Stimulated activated CD4-positive, alpha-beta T cell treated with anti-CD3 and anti-CD28 coated beads, Interleukin-15, amount 100 ng/mL, for 48 hours (primary cell): ENCODE measurements at places on chromosomes 4 and X.

DNA sequence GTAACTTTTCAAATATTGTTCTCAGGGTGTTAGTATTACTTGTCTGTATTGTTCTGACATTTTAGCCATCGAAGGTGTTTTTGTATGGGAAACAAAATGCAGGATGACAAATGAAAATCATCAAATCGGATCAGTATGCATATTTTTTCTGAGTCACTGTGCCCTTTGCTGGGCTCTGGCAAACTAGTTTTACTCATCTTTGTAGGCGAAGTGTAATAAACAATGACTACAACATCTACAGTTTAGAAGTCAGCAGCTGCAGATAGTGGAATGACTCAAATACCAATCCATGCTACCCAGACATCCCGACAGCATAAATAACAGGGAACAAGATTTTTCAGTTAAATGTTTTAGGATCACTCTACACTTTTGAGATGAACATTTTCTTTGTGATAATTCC lies 557.3 kb upstream of the TENM3 start:
- DNase-seq = no peak

DNA sequence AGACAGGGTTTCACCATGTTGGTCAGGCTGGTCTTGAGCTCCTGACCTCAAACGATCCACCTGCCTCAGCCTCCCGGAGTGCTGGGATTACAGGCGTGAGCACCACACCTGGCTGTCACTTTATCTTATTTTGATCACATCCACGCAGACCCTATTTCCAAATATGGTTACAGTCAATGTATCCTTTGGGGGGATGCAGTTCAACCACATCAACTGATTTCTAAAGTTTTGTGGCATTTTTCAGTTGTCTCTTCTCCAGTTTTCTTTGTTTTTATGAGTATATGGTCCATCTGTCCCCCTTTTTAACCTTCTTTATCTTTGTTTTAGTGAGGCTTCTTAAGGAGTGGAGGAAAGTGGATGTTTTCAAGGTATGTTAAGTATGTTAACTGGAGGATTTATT lies 4.1 kb upstream of the HPF1 start:
- DNase-seq = no peak

GRCh38 chrX:66150163-66150562 lies 13.9 kb upstream of the HEPH start:
- DNase-seq = no peak

- no peak for DNase-seq
Observed at GRCh38 chrX:4809571-4809970, 1096.1 kb upstream of the PRKX start.

DNA sequence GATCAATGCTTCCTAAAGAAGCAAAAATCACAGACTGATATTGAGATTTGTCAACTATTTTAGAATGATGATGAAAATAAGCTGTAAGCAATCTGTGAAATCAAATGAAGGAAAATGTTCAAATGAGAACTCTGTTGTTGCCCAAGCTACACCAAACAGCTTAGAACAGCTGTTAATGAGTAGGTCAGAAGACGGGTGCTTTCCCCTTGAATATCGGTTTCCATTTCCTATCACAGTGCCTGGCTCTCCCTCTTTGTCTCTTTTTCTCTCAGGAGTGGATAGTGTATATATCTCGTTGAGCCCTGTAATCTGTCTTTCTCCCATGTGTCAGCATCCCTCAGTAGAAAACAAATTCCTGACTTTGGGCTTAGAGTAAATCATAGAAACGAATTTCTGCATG lies 1592.9 kb upstream of the TENM3 start:
- DNase-seq = no peak

DNA sequence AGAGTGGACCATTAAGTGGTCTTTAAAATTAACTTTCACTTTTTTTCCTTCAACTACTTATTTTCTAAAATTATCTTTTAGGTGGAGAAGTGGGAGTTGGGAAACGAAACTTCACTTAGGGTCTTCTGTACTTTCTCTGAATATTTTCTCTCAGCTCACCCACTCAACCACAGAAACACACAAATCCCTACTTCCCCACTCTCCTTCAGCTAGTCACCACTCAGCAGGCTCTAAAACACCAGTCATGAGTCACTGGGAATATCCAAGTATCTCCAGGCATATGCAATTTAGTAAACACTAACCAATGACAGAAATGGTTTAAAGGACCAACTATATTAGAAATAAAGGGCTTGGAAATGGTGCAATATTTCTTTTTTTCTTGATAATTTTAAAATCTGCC lies 153.0 kb upstream of the RPS6KA6 start:
- DNase-seq = no peak

- DNase-seq = no peak
Observed at GRCh38 chrX:147565237-147565636, 346.5 kb upstream of the FMR1 start.

DNA sequence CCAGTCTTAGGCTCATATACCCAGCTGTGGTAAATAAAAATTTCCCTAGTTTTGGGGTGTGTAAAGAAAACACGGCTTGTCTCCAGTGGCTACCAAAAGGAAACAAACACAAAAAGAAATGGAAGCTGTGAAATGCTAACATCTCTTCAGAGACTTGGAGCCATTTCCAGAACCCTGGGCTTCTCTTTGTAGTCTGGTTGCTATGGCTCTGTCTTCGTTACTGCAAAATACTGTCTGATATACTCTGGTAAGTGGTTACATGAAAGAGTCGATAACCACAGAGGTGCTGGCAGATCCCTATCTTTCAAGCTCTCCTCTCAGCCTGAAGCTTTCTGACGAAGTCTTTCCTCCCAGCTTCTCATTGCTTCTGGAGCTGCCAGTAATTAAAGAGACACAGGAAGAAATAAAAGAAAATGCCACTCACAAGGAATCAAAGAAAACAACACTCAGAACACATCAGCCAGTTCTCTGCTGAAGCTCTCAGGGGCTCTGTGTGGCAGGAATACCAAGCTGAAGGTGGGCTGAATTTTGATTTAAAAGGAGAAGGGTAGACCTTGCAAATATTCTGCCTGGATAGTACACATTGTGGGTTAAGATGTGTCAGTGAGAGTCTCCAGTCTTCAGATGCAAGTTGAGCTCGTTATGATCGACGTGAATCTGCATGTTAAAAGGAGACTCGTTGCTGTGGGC lies 107.6 kb upstream of the FAM9C start:
- DNase-seq = no peak

GRCh38 chr4:182874797-182875345 lies 42.3 kb downstream of the DCTD start:
- no peak for DNase-seq

- no peak for DNase-seq
Observed at GRCh38 chr4:19983072-19983471, 268.6 kb upstream of the SLIT2 start.

DNA sequence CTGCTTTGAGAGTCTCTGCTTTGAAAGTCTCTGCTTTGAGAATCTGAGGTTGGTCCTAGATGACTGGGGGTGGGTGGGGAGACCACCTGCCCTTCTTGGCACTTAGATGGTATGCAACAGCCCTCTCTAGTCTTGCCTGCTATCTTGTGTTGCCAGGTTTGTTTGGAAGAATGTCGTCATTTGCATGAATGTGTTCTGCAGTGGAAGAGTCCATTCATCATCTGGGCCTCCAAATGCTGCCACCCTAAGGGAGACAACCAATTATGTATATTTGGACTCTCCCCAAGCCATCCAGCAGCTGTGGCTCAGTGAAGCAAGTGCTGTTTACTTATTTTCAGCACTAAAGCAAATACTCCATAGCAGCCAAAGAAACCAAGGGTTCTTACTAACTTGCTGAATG lies 44.6 kb upstream of the TRPC5OS start:
- DNase-seq = no peak

DNA sequence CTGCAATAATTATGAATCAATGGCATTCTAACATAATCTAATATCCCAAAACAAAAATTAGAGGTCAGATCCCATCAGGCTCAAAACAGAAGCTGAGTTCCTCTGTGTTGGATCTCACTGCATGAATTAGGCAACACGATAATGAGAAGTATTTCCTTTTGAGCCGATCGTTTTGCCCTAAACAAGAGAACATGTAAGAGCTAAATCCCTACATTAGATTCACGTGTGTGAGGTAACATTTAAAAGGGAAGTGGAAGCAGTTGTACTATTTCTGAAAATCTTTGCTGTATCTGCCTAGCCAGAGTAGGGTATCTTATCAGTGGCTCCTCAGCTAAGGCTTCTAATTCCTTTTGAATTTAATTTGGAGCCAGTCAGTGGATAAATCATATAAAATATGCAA lies 115.6 kb downstream of the C4orf51 start:
- no peak for DNase-seq

GRCh38 chr4:25180524-25181131 lies 20.4 kb upstream of the SEPSECS start:
- no peak for DNase-seq

DNA sequence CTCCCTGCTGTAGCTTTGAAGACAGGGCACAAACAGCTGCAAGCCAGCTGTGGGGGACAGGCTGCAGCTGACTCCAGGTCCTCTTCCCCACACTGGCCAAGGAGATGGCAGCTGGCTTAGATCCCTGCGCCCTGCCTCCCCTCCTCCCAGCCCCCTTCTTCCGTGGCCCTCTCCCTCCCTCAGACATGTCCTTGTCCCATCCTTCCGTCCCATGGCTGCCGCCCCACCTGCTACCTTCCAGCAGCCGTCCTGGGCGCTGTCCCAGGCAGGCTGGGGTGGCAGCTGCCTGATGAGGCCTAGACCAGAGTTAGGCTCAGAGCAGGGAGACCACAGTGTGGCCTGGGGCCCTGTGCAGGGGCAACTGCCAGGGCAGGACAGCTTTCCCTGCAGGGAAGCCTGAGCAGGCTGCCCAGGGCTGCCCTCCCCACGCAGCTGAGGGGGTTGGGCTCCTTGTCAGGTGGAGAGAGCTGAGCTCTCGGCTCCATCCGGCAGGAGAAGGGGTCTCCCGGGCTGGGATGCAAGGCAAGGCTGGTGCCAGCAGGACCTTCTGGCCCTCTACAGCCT lies 3.3 kb upstream of the BGN start:
- DNase-seq = no peak

GRCh38 chr4:48798117-48798516 lies 18.0 kb upstream of the FRYL start:
- no peak for DNase-seq

GRCh38 chrX:20147561-20147960 lies 5.9 kb upstream of the EIF1AX start:
- DNase-seq = no peak

DNA sequence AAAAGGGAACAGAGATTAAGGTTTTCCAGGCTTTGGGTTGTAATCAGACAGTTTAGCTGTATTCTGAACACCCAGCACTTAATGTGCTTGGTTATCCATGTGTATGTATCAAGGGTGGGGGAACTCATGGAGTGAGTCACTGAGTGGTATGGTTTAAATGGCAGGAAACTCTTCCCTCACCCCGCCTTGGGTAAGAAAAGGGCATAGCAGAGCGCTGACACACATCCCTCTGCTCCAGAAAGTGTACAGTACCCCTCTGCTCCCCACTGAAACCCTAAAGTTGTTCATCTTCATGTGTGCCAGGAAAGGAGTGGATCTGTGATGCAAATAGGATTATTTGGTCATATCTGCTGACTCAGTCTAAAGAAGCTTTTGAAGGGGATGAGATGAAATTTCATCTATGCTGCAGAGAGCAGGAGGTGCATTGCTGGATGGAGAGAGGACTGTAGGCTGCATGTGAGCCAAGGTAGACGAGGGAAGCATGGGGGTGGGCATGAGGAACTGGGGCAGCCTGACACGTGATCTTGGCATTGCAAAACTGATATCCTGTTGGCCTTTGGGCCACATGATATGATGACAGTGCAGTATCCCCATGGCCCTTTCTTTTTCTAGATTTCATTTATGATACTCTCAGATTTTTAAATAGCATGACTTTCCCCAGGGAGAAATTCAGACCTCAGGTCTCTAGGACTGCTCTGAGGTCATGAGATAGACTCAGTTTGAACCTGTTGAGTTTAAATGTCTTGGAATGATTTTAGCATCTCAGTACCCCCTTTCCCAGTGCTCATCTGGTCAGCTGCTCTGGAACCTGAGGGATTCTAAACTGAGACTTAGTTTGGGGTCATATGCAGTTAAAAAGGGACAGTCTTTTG lies 84.8 kb downstream of the TMEM164 start:
- DNase-seq = no peak

DNA sequence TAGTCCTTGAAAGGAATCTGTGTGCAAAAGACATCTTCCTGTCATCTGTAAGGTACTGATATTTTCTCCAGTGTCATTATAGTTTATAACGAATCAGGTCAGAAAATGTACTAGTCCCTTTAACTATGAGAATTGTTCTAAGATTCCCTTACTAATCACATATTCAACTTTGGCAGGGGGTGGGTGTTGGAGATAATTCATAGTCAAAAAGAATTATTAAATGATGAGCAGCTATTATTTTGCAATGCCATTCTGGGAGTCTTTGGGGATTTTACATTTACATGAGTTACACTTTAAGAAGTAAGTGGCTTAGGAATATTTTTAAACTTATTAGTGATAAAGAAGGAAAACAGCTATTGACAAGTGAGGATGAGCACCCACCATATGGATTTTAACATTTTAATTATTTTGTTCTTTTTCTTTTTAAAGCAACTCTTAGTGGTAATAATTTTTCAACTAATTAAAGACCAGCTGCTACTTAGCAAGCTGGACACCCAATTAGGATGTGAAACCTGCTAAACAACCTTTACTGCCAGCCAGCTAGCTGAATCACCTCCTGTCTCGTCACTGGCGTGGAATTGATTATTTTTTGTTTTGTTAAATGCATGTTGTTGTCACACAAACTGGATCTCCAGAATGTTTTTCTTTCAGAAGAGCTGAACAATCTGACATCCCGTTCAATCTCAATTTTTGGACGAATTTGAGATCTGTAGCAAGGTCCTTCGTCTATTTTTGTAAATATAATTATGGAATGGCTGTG lies 219.2 kb downstream of the ARAP2 start:
- DNase-seq = no peak

DNA sequence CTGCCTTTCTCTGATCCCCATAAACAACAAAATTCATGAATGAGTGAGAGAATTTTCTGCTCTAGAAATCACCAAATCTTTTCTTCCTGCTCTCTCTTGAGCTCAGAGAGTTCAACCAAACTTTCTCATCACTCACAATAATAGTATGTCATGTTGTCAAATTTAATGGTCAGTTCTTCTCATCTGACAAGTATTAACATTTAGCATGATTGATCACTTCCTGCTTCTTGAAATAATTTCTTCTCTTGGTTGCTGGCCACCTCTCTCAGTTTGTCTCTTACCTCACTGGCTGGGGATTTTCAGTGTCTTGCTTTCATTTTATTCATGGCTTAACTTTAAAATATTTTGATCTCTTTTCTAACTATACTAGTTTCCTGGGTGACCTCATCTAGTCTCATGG lies 25.5 kb upstream of the FGF5 start:
- DNase-seq = no peak

- DNase-seq = no peak
Observed at GRCh38 chrX:24167719-24168472, 18.4 kb downstream of the ZFX start.

DNA sequence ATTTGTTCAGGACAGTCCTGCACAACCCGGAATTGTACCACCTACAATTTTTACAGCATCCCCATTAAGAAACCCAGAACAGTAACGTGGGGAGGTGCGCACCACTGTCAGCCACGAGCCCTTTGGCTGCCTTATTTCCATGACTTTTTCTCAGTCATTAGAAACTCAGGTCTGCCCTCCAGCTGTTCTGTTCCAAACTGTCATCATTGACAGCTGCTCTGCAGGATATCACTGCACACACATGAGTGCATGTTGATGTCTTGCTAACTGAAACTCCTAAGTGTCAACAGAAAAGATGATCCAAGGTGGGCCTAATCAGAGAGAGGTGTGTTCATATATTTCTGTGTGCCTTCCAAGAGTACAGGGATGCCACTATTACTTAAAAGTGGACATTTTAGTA lies 123.4 kb downstream of the PARM1 start:
- no peak for DNase-seq
